Posterior cingulate gyrus (tissue), 11 donors: ENCODE measurements at places on chromosomes 4 and X.

- no peak for DNase-seq
These were observed 116.2 kb downstream of the GATB start for GRCh38 chr4:151644622-151645021.

- no peak for DNase-seq
These were observed 3.0 kb downstream of the ITGB1BP2 start for GRCh38 chrX:71304561-71304960.

DNA sequence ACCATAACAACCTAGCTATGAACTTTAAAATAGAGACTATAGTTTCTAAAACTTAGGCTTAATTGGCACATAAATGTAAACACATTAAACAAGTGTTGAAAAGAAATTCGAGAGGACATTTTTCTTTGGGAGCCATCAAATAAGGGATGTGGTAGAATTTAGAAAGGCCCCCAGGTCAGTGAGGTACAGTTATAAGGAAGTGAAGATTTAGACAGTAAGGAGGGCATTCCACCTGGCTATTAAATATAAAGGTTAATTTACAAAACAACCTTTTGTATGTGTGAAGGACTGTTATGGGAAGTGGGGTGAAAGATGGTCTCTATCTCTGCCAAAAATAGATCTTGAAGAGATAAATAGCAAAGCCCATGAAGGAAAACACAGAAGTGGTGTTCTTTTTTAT is 83.9 kb downstream of the AFF1 start:
- DNase-seq = no peak

- no peak for DNase-seq
These were observed 1.5 kb upstream of the PAPSS1 start for GRCh38 chr4:107721436-107722100.

DNA sequence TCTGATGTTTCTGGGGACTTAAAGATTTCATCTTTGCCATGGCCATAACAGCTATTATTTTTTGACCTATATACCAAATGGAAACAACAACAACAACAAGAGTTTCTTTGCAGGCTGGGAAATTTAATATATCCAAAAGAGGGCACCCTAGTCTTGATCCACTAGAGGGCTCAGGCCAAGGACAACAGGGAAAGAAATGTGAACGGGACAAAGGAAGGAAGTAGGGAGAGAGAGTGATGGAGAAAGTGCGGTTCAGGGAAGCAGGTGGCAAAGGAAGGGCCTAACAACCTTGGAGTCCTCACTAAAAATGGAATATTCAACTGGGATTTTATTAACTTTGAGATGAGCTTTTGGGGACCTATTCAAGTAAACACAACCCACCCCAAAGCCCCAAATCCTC is 67.8 kb upstream of the SCML1 start:
- no peak for DNase-seq

DNA sequence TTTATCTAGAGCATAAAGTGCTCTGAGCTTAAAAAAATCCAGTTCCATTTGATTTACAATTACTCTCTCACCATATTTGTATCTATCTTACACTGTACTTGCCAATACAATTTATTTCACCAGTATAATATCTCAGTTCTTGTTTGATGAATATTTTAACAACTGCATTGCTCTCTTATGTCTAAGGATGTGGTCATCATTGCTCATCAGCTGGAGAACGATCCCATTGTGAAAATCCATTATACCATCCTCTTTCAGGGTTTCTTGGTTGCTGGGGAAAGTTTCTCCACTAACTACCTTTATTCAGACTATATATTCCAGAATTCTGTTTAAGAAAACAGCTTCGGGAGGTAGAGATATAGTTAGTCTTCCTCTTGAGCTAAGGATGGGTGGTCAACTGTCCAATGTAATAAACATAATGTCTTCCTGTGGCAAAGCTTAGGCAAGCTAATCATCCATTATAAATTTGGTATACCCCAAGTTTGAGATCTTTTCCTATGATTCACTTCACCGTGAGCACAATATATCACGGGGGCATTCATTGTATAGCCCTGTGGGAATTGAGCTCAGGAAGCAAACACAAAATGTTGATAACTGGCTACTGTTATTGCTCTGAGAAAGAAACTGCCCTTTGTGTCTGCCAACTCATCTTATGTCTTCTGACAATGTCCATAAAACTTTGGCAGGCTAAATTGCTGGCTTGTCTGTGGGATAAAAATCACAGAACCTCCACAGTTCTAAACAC is 2361.9 kb downstream of the ARAP2 start:
- DNase-seq = no peak

DNA sequence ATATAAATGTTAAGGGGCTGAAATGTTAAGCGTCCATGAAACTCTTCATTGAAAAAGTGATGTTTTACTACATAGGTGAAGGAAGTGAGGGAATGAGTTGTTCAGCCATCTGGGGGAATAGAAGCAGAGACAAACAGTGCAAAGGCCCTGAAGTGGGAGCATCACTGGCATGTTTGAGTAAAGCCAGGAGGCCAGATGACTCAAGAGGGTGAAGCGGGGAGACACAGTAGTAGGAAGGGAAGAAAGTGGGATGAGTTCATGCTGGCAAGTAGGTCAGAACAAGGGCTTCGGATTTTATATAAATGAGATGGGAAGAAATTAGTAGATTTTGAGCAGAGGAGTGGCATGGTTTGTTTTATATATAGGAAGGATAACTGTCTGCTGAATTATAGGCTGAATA is 112.5 kb upstream of the MAP9 start:
- DNase-seq = no peak

GRCh38 chrX:17547658-17548057 is 172.7 kb downstream of the NHS start:
- no peak for DNase-seq

GRCh38 chr4:137359691-137360315 is 172.5 kb downstream of the PCDH18 start:
- no peak for DNase-seq

DNA sequence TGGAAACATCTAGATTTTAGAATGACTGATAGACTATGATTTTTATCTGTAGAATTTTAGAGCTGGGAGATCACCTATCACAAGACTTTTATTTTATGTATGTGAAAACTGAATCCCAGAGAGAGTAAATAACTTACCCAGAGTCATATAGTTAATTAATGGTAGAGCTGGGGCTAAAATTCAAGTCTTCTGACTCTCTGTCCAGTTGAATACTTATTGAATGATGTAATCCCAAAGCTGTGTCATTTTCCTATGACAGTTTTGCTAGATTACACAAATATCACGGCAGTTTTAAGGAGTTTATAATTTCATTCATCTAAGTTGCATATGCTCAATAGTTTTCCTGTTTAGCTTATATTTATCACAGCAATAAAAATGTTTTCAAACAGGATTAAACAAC is 6.7 kb downstream of the NRK start:
- DNase-seq = no peak

DNA sequence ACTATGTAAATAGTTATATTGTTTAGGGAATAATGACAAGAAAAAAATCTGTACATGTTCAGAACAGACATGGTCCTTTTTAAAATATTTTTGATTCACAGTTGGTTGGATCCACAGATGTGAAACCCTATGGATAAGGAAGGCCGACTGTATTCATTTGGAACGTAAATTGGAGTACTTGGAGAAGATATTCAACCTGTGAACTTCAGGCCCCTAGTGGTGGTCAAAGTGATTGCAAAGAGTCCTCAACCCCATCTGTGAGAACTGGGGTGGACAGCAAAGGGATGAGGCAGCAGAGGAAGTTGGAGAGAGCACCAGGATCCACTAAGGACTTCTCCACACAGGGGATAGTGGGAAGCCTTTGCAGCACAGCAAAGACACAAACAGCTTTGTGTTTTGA is 6.2 kb upstream of the CXCL13 start:
- DNase-seq = no peak

GRCh38 chr4:75555294-75556164 is at the start of gene ODAPH:
TSS of gene ODAPH (plus strand) at chr4:75556066. CDS start at chr4:75556083, 17 bp downstream.
- no peak for DNase-seq

DNA sequence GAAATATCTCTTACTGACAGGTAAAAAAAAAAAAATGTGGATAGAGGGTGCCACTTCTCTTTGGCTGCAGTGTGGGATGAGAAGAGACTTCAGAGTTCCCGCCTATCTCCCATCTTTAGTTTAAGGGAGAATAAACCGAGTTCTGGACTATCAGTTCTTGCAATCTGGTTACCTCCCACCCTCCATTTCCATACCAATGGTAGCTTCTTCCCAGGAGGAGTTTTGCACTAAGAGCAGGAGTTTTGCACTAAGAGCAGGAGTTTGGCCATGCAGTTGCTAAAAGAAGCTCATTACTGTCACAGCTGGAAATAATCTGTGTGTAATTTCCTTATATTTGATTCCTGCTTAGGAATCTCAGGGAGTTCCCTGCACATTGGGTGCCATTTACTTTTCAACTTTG is 10.8 kb upstream of the GUCY1B1 start:
- no peak for DNase-seq

DNA sequence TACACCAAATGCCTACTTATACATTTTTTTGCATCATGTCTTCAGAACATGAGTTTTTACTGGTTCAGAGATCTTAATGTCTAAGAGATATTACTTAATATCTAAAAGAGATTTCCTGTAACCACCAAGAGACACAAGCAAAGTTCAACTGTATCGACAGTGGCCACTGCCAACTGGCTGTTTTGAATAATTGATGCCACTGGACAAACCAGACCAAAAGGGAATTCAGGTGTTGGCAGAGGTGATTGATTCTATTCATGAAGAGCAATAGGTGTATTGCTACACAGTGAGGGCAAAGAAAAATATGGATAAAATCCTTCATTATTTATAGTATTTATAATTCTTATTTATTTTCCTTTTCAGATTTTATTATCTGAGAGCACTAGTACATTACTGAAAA is 58.5 kb upstream of the ANKRD17 start:
- DNase-seq = no peak

- no peak for DNase-seq
These were observed 71.6 kb downstream of the PRRG1 start for GRCh38 chrX:37420756-37421155.

GRCh38 chr4:187127456-187127855 is 403.8 kb upstream of the FAT1 start:
- DNase-seq = no peak

GRCh38 chr4:107380190-107380589 is 339.8 kb downstream of the PAPSS1 start:
- DNase-seq = no peak

DNA sequence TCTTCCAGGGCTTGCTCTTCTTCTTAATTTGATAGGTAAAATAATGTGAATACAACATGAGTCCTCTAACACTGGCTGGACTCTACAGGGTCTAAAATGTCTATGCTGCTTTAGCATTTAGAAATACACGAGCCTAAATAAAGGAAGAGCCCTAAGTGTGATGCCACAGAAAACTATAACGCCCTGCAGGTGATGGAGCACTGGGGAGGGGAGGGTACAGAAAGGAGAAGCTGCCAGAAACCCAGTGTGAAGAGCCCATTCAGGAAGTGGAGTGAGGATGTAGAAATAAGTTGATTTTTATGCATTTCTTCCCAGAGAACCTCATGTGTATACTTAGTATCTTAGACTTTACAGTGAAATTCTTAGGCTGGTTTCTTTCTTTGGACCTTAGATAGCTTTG is 83.4 kb downstream of the TNIP2 start:
- DNase-seq = no peak

DNA sequence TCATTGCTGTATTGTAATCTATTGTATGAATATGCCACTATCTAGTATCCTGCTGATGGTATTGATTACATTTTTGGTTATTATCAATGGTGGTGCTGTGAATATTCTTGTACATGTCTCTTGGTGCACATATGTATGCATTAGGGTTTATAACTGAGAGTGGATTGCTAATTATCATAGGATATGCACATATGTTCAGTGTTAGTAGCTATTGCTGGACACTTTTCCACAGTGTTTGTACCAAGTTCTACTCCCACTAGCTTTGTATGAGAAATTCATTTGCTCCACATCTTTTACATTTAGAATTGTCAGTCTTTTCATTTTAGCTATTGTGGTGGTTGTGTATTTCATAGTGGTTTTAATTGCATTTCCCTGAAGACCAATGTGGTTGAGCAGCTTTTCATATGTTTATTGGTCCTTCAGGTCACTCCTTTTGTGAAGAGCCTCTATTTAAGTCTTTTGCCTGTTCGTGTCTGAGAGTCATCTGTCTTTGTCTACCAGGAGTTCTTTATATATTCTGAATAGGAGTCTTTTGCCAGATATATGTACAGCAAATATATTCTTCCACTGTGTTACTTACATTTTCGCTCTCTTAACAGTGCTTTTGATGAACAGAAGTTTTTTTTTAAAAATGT is 87.1 kb downstream of the TBC1D19 start:
- no peak for DNase-seq

DNA sequence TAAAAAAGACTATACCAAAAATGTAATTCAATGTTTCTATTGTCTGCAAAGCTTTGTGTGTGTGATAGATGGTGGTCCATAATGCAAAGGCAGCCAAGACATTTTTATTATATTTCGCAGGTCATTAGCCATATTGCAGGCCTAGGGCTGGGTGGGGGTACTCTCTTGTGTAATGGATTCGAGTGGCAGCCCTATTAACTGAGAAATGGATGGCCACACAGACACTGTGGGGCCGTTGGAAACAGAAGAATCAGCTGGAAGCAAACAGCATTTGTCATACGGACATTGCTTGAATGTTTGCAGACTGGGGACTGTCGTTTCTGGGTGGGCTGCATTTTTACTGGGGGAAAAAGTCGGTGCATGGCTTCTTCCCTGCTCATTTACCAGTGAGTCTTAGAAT is 101.4 kb downstream of the GPR143 start:
- no peak for DNase-seq

- DNase-seq = no peak
These were observed 34.6 kb upstream of the TBC1D9 start for GRCh38 chr4:140790765-140791164.

- DNase-seq = no peak
These were observed 254.0 kb downstream of the SNCA start for GRCh38 chr4:89582756-89583505.

- no peak for DNase-seq
These were observed 400.7 kb upstream of the FAT1 start for GRCh38 chr4:187124331-187124730.

DNA sequence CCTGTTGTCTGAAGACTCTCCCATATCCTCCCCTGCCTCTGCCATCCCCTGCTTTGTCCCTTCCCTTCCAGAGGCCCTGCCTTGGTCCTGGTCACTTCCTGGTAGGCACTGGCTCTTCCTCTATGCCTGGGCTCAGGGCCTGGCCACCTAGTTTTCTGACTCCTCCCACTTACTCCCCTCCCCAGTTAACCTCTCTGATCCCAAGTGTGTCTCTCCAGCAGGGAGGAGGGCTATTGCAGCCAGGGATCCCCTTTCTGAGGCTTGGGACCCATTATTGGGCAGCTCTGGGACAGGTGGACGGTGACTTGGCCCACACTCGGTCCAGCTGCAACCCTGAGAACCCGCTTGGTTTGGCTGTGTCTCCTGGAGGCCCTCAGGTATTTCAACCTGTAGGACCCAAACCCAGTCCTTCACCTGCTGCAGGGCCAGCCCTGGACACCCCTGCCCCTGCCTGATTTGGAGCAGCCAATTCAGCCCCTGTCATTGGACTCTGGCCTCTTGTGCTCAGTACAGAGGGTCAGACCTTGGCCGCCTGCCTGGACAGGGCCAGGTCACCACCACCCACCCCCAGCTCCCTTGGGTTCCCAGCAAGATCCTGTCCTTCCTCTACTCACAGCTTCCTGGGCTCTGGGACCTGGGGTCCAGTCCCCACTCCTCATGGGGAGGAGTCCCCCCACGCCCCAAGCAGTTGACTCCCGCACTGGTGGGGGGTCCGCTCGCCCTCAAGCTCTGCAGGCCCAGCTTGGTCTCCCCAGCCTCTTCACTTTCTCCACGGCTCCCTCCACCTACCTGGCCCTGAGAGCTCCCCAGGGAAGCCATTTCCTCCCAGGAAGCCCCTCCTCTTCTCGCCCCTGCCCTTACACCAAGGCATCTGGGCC is 1.1 kb upstream of the SH3BP2 start:
- DNase-seq = no peak
